ENCODE measurements at places on chromosomes 1 and 21.

- peak; percentile 4 for DNase-seq
Observed at GRCh38 chr21:29436143-29436542, 137.4 kb downstream of the BACH1 start.

DNA sequence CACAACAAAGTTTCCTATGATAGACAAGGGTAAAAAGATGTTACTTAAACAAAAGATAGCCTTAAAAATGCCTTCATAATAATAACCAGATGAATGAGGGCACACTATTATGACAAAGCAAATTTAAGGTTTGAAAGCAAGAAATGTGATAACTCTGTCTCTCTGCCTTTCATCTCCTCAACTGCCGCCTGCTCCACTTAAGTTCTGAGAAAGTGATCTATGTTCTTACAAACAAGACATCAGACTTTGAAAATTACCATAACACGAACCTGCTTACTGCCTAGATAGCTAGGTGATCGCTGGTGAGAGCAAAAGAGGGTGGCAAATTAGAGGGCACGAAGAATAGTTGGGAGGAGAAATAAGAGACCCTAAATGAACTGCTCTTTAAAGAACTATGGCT, 13.2 kb downstream of the C21orf91 start:
- no peak for DNase-seq

GRCh38 chr1:155856257-155856974, 598 bp downstream of the GON4L start:
- DNase-seq, result no peak

DNA sequence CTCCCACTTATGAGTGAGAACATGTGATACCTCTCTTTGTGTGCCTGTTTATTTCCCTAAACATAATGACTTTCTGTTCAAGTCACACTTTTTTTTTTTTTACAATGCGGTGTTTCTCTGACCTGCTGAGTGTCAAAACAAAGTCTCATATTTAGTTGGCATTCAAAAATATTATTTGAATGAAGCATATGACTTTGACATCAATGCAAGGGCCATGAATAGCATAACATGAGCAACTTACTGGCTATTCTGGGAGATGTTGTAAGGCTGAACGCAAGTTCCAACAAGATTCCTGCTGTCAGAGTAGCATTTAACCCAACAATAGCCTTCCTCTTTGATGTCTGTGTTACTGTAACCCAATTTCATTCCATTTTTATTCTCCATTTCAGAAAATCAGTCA, 2.0 kb upstream of the KRTAP19-1 start:
- DNase-seq, result no peak

DNA sequence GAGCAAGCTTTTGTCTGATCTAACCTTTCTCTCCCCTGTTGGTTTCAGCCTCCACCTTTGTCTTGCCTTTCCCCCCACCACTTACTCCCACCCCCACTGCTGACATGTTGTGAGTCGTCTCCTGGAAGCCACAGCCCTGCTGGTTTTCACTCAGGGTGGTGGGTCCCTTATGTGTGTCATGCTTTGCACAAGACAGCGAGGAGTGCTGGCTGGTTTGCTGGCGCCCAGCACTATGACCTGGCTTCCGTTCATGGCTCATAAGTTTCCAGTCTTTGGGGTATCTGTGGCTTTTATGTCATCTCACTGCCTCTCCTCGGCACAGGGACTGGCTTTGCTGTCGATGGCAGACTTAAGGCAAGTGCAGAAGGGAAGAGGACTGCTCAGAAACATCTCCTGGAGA, 177.7 kb downstream of the KIF26B start:
- no peak for DNase-seq

- no peak for DNase-seq
Observed at GRCh38 chr21:45873866-45874265, 107.7 kb upstream of the COL6A1 start.

Data from activated naive CD8-positive, alpha-beta T cell treated with anti-CD3 and anti-CD28 coated beads, Interleukin-2, amount 50 U/mL, for 16 hours (primary cell).